Activated CD4-positive, CD25-positive, alpha-beta regulatory T cell (primary cell): ENCODE measurements at places on chromosomes 11 and 22.

GRCh38 chr11:2929531-2929949 is 320 bp upstream of the PHLDA2 start:
- no peak for DNase-seq

- no peak for DNase-seq
Measured at GRCh38 chr11:71252770-71253730, 673 bp upstream of the SHANK2 start.

GRCh38 chr11:19652623-19653375 is 59.8 kb upstream of the NAV2 start:
- no peak for DNase-seq

DNA sequence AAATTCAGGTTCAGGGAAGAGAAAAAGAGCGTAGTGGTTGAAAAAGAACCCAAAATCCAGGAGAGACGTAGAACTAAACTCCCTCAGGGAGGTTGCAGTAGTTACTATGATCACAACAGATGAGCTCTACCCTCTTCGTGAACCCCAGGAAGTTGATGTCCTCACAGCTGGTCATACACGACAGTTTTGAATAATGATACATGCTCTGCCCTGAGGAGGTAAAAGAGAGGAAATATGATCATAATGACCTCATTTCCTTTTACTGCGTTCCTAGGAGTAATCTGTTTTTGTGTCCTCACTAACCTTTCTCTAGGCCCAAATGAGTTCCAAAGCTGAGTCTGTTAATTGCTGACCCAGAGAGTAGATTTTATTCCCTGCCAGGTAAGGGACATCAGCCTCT is 1.3 kb downstream of the PATE2 start:
- DNase-seq = no peak

DNA sequence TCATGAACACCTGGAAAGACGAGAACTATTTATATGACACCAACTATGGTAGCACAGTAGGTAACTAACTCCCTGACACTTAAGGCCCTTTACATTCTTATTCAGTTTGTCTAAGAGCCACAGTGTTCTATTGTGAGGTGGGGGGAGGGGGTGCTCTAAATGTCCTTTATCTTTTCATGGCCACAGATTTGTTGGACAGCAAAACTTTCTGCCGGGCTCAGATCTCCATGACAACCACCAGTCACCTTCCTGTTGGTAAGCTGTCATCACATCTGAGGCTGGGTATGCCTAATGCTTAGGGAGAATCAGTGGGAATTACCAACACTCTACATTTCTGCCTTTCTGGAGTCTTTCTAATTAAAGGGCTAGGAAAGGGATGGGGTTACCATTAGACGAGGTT is 30.7 kb downstream of the EHF start:
- no peak for DNase-seq

DNA sequence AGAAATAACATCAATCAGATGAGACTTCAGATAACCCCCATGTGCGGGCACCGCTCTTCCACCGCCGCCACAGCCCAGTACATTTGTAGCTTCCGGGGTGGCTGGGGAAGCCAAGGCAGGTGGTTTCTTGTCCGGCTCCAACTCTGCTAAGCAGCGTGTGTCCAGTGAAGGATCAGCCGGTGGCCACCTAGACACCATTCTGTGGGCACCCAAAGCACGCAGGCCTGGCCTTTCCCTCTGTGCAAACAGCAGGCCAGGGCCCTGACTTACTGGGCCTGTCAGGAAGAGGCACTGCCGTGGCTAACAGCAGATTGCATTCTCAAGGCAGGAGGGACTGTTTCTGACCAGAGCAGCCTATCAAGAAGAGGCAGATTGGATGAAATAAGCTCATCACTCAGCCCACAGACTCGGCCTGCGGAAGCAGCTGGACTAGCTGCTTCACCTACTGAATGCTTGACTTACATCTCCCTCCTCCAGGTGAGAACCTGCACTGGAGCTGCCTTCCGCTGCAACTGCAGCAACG is 74.8 kb downstream of the ETS1 start:
- DNase-seq = no peak

DNA sequence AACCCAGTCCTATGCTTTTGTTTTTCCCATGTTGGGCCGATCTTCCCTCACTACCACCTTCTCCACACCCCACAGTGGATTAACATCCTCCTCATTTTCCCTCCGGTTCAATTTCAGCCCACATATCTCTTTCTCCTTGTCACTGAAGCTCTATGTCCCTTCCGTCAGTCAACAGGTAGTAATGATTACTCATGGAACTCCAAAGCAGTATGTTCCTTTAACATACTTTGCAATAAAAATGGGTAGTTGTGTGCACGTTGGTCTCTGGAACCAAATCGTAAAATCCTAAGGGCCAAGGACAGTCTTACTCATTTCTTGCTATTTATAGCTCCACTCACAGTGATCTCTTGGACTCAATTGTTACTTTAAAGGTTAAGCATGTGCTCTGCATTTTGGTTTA is 20.2 kb downstream of the AMOTL1 start:
- no peak for DNase-seq

- no peak for DNase-seq
Measured at GRCh38 chr11:58926251-58926650, 13.0 kb upstream of the GLYATL1 start.

GRCh38 chr22:17921871-17922821 is 102.2 kb downstream of the MICAL3 start:
- DNase-seq = no peak

- DNase-seq = no peak
Measured at GRCh38 chr22:27531782-27532530, 269.6 kb downstream of the MN1 start.

DNA sequence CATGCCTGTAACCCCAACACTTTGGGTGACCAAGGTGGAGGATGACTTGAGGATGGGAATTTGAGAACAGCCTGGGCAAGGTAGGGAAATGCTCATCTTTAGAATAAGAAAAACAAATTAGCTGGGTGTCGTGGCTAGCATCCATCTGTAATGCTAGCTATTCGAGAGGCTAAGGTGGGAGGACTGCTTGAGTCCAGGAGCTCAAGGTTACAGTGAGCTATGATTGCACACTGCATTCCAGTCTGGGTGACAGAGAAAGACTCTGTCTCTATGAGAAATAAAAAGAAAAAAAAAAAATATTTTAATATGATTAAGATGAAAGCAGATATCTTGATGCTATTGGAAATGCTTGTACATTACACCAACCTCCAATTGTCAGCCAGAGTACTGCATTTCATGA is 28.6 kb upstream of the DDX10 start:
- no peak for DNase-seq

GRCh38 chr11:63564056-63564774 is 1.0 kb upstream of the PLAAT2 start:
- DNase-seq = no peak

DNA sequence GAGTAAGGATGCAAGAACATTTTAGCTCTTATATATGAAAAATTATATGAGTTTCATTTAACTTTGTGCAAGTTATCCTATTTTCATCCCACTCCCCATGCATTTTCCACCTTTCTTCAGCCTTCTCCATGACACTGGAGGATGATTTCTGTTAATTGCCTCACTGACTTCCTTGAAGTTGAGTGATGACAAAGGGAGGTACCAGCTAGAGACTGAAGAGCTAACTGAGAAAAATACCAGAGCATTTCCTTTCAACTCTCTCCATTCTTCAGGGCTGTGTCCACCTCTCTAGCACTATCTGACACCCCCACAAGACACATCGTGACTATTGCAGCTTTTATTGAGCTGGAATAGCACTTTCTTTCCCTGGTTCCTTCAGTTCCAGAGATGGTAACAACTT is 711.6 kb upstream of the LRRC4C start:
- DNase-seq = no peak

- DNase-seq = no peak
Measured at GRCh38 chr11:59119826-59120225, 12.8 kb downstream of the FAM111B start.

GRCh38 chr11:40166892-40167291 is 1292.6 kb downstream of the LRRC4C start:
- DNase-seq = no peak

DNA sequence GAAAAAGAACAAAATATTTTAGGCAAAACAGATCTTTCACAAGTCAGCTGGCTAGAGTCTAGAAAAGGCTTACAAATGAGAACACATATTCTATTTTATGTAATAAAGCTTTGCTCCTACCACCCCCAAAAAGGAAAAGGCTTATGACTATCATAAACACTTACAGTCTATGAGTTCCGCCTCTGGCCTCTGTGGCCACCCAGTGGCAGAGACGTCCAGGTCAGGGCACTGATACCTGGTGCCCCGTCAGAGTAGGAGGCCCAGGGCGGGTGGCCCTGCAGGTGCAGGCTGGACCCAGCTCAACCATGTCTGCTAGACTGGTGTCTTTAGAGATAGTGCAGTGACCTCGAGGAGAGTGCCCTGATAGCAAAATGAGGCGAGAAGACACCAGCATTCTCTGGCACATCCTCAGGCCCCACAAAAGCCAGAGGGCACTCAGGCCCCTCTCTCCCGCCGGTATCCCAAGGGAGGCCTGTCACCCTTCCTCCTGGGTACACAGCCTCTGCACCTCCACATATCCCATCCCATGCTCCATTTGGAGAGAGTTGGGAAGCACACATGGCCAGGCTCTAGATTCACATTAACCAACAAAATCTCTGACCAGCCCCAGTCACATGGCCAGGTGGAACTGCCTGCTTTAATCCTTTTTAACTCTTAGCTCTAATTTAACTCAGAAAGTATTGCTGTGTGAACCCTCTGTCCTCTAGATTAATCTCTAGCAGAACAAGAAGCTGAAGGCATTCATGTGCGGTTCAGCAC is 27.3 kb upstream of the SERPIND1 start:
- DNase-seq = no peak

DNA sequence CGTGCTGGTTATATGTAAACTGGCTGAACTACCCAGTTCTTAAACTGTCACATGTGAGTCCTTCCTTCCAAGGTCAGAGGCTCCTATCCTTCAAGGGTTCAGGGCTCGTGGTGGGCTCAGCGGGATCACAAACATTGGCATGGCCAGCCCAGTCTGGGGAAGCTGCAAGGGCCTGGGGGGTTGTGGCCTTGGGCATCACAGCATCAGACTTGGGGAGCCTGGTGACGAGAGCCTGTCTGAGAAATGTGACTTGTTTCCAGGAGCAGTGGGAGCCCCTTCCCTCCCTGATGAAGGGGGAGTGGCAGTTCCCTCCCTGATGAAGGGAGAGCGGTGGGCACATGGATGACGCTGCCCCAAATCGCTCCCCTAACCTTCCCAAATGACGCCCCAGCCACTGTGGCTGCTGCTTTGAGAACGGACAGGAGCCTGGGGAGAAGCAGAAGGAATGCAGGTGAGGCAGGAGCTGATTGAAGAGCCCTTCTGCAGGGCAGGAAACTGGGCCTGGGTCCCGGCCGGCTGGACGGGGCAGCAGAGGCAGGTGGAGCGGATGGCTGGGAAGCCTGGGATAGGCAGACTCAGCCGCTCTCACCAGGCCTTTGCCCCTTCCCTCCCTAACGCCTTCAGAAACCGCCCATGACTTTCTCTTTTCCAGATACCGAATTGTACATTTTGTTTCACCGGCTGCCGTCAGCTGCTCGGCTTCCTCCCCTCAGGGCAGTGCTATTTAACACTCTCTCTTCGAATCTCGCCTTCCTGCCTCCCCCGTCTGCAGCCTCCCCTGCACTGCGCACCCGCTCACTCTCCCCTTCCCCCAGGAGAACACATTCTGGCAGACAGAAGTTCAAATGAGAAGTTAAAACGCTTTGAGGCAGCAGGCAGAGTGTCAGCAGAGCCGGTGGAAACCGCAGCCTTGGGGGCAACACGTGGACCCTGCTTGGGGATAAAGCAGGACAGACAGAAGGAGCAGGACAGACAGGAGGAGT is 1486.7 kb downstream of the BRD1 start:
- DNase-seq = no peak

DNA sequence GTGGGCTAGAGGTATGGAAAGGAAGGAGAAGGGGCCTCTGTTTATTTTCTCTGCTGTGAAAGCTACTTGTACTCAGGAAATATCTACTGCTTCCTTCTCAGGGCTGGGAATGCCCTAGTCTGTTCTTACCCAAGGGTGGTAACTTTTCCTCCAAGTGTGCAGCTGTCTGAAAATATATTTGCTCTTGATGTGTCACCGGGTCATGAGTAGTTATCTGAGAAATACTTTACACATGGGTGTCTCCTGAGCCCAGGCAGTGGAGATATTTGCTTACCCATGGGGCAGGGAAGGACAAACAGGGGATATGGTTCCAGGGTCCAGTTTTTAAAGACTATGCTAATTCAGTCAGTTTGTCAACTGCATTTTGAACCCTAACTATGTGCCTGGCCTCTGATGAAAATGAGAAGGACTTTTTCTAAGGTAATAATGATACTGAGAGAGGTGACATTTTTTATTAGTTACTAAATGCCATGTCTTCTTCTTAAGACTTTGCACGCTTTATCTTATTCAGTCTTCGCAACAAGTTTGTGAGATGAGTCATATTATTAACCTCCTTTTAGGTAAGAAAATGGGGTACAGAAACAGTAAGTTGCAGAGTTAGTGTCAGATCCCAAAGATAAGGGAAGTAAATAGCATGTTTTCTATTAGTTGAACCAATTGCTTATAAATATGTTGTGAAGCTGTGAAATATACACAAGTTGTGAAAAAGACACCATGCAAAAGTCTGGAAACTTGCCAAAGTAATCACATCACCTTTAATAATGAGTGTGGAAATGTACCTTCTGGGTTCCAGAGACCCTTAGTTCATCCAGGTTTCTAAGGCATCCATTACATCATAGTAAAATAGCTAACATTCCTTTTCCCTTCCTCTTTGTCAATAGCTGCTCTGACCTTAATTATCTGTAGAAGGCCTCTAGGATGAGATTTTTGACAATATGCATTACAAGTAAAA is 22.9 kb downstream of the SYTL2 start:
- DNase-seq = no peak
